ENCODE measurements at places on chromosomes 11 and 22. TPM values are rescaled to one million over a fixed set of nuclear protein-coding genes. Genes with fewer than 3 reads are reported as not detected.

CDC42EP1 gene
- 36.1 TPM for total RNA-seq

GGTLC2 gene
- total RNA-seq = not detected

MAML2 gene
- 2.2 TPM for total RNA-seq

TIGD3 gene
- total RNA-seq = under 0.01 TPM

CRYBB2 gene
- not detected for total RNA-seq

C11orf86 gene
- not detected for total RNA-seq

DDX6 gene
- 95.3 TPM for total RNA-seq

PGA5 gene
- not detected for total RNA-seq

CTSW gene
- not detected for total RNA-seq

CCDC34 gene
- 1.4 TPM for total RNA-seq

CCS gene
- total RNA-seq = 26.5 TPM

SLC25A45 gene
- total RNA-seq = 1.9 TPM

SLC6A5 gene
- total RNA-seq = not detected

C22orf23 gene
- not detected for total RNA-seq

IGSF22 gene
- total RNA-seq = 0.43 TPM

BIRC3 gene
- 23.9 TPM for total RNA-seq

LRRC74B gene
- not detected for total RNA-seq

DRG1 gene
- total RNA-seq = 63.5 TPM

ELFN2 gene
- 1.9 TPM for total RNA-seq

PLAAT5 gene
- total RNA-seq = 0.21 TPM

KCNJ1 gene
- 0.43 TPM for total RNA-seq

TMEM191B gene
- total RNA-seq = 1.1 TPM

MAPK8IP1 gene
- total RNA-seq = 0.43 TPM

SCUBE2 gene
- total RNA-seq = not detected

WBP2NL gene
- under 0.01 TPM for total RNA-seq

CNGA4 gene
- total RNA-seq = 0.64 TPM

PLA2G6 gene
- total RNA-seq = 5.1 TPM

POLD3 gene
- 6.4 TPM for total RNA-seq

HTR3A gene
- not detected for total RNA-seq

C1QTNF5 gene
- 1.2 TPM for total RNA-seq

EFCAB6 gene
- 1.1 TPM for total RNA-seq

MMP8 gene
- 0.24 TPM for total RNA-seq

BRSK2 gene
- not detected for total RNA-seq

GGTLC3 gene
- not detected for total RNA-seq

PANX2 gene
- under 0.01 TPM for total RNA-seq

RNF215 gene
- 14.1 TPM for total RNA-seq

ELMOD1 gene
- total RNA-seq = not detected

C22orf42 gene
- total RNA-seq = not detected

CD82 gene
- 65.0 TPM for total RNA-seq

UPK3A gene
- not detected for total RNA-seq

All from tracheal epithelial cell (primary cell).